Stimulated activated CD8-positive, alpha-beta memory T cell treated with anti-CD3 and anti-CD28 coated beads, Interleukin-7, amount 100 ng/mL, for 48 hours (primary cell): ENCODE measurements at places on chromosomes 7 and 10.

DNA sequence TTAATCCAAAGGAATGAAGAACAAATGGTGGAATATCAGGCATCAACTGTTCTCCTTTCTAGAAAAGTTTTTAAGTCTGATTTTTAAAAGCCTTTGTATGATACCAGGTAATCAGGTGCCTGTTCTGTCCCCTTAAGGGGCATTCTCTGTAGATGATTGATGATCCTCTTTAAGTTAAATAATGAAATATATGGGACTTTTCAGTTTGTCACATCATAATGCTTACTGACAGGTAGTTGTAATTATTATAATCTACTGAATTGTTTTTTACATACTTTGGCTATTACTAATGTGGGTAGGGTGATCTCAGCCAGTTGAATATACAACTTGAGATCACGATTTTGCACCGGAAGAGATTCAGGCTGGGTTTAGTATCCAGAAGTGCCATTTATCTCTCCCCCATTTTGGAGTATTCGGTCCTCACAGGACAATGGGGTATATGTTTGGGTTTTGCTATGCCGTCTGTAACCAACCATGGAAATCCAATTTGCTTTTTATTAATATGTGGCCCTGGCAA, 330.2 kb downstream of the BICC1 start:
- no peak for DNase-seq

GRCh38 chr7:157543791-157544190, 207.0 kb downstream of the DNAJB6 start:
- DNase-seq: no peak

DNA sequence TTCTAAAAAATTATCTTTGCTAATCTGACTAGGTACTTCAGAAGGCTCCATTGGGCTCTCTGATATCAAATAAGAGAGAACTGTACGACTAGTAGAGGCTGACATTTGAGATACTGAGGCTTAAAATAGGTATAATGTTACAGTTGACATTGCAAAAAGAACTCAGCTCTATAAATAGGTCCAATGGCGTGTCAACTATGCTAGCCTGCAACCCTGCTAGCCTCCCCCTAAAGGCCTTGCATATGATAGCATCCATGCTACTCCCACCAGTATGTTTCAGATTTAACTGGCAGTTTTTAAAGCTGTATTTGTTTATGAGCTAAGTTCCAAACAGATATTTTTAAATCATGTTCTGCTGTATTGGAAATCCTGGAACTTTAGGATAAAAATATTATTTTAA, at the start of gene PPP1R3A:
Gene PPP1R3A, minus strand, starts transcription at position 64 of the 400 bp plus-strand sequence. Its CDS starts 13 bp downstream, at position 51.
- no peak for DNase-seq

DNA sequence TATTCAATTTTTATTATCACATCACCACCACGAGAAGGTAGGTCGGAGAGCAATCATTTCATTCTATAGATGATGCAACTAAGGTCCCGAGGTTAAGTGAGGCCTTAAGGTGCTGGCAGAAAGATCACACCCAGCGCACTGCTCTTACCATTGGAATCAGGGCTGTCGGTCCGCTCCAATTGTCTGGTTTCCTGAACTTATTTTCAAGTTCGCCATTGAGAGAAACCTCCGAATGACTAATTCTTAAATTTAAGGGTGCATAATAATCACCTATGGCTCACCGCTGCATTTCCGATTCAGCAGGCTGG, 625 bp upstream of the GSTO2 start:
- no peak for DNase-seq

DNA sequence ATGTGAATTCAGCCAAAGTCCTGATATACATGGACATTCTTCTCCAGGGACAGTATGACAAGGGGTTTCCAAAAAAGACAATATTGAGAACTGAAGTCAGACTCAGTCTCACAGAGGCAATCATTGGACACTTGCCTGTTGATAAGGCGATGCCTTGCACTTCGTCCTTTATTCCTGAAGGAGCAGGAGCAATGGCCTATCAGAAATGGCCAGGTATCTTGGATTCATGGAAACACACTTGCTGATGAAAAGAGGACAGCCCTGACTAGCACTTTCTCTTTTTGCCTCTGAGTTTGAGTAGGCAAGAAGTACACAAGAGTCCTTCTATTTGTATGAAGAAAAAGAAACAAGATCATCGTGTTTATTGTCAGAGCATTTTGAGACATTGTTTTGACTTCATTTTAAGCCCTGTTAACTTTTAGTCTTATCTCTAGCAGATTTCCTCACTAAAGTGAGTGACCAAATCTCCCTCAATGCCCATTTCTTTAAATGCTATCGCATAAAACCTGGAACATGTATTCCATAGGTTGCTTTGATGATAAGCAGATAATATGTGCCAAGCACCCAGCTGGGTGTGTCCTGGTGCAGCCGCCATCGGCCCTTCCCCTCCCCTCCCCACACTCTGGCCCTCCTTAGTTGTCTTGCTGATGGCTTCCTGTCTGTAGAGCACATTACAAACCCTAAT, 26.6 kb downstream of the ST8SIA6 start:
- no peak for DNase-seq

- DNase-seq: no peak
Observed at GRCh38 chr7:16779051-16779450, 25.5 kb downstream of the TSPAN13 start.

GRCh38 chr7:140697447-140698143, 1.1 kb downstream of the NDUFB2 start:
- DNase-seq: no peak

- peak; percentile 24 for DNase-seq
Observed at GRCh38 chr10:26860102-26860442, 686 bp downstream of the ABI1 start.

- no peak for DNase-seq
Observed at GRCh38 chr10:59991117-59991516, 84.8 kb upstream of the CCDC6 start.

DNA sequence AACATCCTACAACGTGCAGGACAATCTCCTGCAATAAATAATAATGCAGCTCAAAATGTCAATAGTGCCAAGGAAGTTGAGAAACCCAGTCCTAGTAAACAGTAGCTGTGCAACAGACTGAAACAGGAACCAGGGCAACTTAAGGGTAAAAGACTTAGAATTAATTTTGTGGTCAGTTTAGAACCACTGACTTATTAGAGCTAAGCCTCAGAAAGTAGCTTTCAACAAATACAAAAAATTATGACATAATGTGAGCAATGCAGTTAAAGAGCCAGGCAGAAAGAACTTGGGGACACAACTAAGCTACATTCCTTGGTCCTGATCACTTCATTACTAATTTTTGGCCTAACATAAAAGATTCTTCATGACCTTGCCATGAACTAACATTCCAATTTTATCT, 195.4 kb downstream of the MACC1 start:
- DNase-seq: no peak

- no peak for DNase-seq
Observed at GRCh38 chr7:113813471-113813870, 105.3 kb downstream of the PPP1R3A start.

DNA sequence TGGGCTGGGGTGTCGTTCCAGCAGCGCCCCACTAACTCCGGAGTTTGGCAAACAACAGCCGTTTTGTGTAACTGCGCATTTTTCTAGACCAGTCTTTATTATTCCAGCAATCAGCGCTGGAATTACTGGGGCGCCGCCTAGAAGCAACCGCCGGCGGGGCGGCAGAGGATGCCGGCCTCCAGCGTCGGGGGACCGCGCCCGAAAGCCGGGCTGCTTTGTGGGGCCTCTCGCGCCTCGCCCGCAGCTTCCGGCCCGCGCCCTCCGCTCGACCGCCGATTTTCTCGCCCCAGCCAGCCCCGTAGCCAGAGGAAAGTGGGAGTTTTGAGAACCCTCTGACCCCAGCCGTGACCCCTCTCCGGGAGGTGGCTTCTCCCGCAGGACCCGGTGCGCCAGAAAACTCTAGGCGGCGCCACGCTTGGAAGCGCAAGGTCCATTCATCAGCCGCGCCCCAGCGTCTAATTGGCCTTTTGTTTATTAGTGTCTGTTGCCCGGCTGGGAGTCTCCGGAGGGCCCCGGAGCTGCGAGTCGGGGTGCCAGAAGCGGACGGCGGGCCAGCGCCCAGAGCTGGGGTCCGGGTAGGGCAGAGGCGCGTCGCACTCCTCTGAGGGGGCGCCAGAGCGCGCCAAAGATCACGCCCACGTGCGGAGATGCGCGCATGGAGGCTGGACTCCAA, 10.7 kb downstream of the EMX2 start:
- DNase-seq: no peak

- no peak for DNase-seq
Observed at GRCh38 chr7:103524042-103524907, 78.3 kb upstream of the SLC26A5 start.

- no peak for DNase-seq
Observed at GRCh38 chr7:81500631-81501030, 269.2 kb downstream of the HGF start.

- DNase-seq: no peak
Observed at GRCh38 chr7:157425137-157425731, 88.4 kb downstream of the DNAJB6 start.

DNA sequence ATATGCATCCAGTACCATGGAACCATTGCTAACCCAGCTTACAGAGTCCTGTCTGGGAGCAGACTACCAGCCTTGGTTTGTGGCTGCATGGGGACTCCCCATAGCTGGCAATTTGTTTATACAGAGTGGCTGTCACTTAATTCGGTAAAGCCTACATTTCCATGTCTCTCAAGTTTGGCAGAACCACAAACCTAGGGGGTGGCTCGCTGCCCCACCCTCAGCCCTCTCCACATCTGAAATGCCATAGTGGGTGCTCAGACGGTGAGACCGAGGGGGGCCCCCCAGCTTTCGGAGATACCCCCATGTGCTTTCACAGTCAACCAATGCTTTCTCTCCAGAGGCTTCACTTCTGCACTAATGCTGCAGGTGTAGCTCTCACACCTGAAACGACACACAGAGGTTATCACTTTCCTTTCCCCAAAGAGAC, 75.5 kb upstream of the KAT6B start:
- peak; percentile 2 for DNase-seq

DNA sequence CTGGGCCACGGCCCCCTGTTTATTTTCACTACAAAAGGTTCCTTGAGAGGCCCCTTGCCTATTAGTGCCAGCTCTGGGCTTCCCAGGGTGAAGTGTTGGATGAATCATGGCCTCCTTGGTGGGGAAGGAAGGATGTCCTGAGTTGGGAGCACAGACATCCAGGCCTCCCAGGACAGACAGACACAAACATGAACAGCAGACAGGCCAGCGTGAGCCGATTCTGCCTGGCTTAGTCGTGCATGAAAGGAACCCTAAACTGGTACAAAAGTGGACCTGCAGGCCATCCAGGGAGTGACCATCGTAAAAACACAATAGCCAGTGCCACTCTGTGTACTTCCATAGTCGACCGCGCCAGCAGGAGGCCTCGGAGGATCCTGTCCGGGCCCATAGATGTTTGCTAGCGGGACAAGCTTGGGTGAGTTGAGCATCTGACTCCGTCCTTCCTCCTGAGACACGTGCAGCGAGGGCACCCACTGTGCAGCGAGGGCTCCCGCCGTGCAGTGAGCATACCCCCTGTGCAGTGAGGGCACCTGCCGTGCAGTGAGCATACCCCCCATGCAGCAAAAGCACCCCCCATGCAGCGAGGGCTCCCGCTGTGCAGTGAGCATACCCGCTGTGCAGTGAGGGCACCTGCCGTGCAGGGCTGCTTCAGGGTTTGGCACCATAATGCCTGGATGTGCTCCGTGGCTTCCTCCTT, 51.3 kb upstream of the PRKAR1B start:
- no peak for DNase-seq

DNA sequence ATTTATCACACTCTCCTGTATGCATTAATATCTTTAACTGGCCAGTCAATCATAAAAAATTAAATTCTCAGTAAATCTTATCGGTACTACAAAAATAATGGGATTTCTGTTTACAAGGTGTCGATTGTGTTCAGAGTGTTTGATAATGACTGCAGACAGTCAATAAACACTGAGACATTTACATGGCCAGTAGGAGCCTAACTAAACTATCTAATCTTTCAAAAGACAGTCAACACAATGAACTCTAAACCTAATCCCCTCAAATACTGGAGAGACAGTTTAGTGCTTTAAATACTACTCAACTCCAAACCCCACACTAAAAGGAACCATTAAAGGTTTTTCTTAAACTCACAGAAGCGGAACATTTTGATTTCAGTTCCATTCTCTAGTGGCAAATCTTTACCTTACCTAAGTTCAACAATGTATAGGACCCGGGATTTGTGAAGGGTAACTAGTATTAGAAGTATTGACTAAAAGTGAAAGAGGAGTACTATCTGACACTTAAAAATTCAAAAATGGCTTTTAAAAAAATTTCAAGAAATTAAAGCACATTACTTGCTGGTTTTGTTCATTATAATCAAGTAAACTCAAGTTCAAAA, 37.3 kb upstream of the EXOC6 start:
- DNase-seq: no peak

- no peak for DNase-seq
Observed at GRCh38 chr10:93991596-93992284, 2.0 kb upstream of the PLCE1 start.

DNA sequence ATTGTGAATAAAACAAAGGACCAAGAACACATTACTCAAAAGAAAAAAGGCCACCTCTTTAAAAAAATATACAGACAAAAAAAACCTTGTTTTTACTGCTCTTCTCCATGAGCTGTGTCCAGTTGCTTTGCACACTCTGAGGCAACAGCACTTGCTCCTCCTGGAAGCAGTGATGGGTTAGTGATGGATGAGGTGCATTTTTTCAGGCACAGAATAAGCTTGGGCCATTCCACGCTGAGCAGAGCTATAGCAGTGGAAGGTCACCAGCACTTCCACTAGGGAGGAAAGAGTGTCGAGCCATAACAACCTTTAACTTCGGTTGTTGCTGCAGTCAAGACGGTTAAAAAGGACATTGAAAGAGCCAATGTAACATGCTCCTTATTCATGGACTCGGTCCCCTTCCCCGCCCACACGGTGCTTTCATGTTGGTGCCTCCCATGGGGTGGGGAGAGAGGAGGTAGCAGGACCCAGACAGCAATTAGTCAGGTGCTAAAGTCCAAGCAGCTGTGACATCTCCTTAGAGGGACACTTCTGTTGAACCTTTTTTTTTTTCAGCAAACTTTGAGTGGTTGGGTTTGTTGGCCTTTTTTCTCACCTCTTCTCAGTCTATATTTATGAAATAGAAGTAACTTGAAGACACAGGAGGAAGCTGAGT, 136.5 kb upstream of the ADARB2 start:
- DNase-seq: no peak

DNA sequence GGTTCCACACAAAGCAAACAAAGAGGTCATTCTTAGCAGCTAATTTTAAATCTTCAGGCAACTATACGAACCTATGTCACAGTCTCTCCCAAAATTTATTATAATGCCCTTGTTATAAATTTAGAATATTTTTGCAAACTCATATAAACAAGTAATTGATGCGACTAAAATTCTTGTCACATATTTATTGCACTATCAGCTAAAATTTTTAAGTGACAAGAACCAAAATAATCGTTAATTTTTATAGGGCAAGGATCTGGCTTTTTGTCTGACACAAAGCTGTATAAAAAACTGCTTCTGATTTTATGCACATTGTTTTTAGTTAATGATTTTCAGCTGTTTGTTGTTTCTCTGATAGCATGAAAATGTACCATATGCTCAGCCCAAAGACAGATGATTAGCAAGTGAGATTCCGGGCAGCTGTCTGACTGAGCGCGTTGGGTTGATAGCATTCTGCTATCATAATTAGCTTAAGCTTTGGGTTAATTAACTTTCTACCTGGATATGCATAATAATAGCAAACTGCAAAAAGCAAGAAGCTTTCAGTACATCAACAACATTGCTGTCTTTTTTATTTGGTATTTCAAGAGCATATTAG, 136.0 kb downstream of the MGMT start:
- no peak for DNase-seq

GRCh38 chr10:30759423-30759822, 129.9 kb upstream of the LYZL2 start:
- no peak for DNase-seq

- no peak for DNase-seq
Observed at GRCh38 chr10:59361663-59362143, 646 bp downstream of the FAM13C start.
